ENCODE measurements at places on chromosomes 2 and 18.

GRCh38 chr2:167908786-167909185 lies 338.6 kb downstream of the STK39 start:
- DNase-seq, result no peak

DNA sequence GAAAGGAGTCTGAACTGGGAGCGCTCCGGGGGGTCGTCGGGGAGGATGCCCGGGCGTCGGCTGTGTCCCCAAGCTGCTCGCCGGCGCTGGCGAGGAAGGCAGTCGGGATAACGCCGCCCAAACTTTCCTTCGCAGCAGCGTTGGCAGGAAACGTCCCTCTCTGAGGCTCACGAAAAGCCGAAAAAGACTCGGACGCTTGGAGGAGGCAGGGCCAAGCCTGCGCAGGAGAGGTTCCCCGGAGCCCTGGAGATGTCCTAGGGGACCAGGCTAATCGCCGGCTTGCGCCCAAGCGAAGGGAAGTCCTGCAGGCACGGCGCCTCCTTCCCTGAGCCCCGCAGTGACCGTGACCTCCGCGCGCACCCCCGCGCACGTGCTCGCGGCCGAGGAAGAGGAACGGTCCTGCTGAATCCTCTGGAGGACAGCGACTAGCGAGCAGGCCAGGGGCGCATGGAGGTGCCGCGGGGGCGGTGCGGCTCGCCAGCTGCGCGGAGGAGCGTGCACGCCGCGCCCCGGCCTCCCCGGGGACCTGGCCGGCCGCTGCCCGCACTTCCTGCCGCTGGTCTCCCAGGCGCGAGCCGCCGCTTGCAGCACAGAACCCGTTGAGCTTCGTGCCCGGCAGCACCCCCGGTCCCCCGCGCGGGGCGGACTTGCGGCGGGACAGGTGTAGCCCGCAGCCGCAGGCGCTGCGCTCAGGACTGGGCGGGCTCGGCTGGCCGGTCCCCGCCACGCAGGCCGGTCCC lies at the start of gene SH3RF3:
Gene SH3RF3 (plus strand): TSS at position 590 of the 740 bp plus-strand sequence.
- no peak for DNase-seq

GRCh38 chr2:25684577-25685473 lies 11.4 kb upstream of the DTNB start:
- no peak for DNase-seq

- no peak for DNase-seq
Measured at GRCh38 chr18:31042084-31042405, 497 bp downstream of the DSC3 start.

GRCh38 chr2:84904717-84905174 lies 710 bp upstream of the TMSB10 start:
- peak; percentile 35 for DNase-seq

GRCh38 chr2:154960802-154961583 lies 262.5 kb downstream of the KCNJ3 start:
- DNase-seq, result no peak

GRCh38 chr2:240573071-240573515 lies 4.8 kb downstream of the RNPEPL1 start:
- DNase-seq, result no peak

DNA sequence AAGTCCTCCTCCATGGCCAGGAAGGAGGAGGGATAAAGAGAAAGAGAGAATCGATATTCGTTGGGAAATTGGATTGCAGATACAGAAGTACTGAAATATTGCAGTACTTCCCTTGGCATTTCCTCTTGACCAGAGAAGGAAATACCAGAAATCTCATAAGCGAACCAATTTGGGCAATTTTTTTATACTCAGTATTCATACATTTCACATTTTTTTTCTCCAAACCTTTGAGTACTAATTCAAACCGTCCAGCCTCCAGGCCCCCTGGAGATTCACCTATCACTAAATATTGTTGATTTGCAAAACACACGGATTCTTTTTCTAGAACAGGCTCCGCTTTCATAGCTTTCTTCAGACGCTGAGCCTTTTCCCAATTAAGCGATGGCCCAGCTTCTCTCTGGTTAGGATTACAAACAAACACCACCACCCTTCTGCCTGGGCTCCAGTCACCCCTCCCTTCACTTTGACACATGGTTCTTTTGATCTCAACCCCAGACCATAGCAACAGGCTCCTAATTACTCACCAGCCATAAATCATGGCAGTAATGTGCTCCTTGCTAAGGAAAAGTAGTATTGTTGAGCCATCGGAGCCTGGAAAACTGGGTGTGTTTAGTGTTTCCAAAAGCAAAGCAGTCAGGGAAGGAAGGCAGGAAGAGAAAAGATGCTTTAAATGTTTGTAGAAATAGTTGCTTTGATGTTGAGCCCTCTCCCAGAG lies 138.4 kb upstream of the CCDC68 start:
- DNase-seq, result peak; percentile 86

- no peak for DNase-seq
Measured at GRCh38 chr2:102634831-102635241, 15.5 kb downstream of the SLC9A2 start.

DNA sequence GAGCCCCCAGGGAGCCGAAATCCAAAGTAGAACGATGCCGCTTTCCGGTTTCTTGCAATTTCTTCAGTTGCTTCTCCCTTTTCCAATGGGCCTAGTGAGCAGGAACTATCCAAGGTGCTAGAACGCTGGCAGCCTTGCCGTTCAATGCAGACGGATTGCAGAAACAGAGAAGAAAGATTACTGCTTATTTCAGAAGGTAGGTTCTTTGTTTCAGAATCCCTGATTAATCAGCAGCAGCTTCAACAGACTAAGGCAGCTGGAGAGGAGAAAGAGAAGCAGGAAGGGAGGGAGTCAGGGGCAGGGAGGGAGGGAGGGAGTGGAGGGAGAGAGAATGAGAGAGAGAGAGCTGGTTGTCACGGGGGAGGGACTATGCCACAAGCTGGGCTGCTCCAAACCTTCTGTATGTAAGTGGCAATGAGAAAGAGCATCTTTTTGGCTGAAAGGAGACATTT lies 576 bp downstream of the NYAP2 start:
- peak; percentile 76 for DNase-seq

- DNase-seq, result no peak
Measured at GRCh38 chr2:207748993-207749392, 20.7 kb downstream of the FZD5 start.

GRCh38 chr2:159755788-159756187 lies 42.2 kb downstream of the CD302 start:
- DNase-seq, result no peak

DNA sequence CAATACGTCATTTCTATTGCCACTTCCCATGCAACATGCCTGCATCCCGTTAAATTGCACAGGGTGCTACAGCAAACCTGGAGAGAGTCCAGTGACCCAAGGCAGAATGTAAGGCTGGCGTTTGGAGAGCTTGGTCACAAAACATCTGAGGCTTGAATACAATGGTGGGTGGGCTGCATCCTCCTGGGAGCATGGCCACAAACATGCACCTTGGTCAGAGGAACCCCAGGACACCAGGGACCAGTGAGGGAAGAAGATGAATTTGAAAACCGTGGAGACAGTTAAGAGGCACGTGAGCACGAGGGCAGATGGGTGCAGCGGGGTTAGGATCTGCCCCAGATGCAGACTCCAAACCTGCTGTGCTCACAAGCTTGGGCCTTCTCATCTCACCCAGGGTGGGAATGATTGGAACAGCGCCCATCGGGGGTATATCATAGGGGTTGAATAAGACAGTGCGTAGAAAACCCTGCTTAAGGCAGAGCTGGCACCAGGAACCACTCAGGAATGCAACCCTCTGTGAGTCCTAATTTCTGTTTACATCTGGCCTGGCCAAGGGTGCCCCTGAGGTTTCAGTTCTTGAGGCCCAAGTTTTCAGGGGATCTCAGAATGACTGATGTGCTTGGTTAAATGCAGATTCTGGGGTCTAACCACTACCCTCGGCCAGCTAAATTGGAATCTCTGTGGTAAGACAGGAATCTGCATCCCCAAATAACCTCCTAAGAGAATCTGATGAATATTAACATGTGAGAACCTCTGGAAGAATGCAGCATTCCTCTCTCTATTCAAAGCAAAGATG lies 97.2 kb downstream of the ARL4C start:
- no peak for DNase-seq

GRCh38 chr2:234198976-234199375 lies 148.5 kb downstream of the SPP2 start:
- DNase-seq, result no peak

DNA sequence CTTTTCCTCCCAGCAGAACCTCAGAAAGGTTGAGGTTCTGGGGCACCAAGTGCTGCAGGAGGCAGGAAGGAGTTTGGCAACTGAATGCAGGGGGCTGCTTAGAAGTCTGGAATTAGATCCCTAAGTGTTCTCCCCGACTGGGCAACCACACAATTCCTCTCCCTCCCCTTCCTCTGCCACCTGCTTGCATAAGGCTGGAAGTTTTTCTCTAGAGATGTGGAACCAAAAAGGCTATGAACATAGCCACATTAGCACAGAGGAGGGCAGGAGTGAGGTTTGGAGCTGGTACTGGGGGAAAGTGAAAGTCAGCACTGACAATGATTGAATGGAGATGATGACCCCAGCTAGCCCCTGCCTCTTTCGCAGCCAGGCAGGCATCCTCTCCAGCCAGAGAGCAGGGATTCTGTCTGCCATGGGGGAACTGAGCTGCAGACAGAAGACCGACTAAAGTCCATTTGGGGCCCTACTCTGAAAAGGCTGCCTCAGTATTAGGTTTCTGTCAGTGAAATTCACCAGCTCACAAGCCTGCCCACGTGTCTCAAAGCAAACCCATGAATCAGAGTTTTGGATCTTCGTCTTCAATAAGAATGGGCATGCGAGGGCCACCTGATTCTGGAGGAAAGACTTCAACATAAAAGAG lies 87.9 kb upstream of the ITGA6 start:
- DNase-seq, result no peak

- no peak for DNase-seq
Measured at GRCh38 chr2:19070886-19071285, 287.5 kb downstream of the OSR1 start.

DNA sequence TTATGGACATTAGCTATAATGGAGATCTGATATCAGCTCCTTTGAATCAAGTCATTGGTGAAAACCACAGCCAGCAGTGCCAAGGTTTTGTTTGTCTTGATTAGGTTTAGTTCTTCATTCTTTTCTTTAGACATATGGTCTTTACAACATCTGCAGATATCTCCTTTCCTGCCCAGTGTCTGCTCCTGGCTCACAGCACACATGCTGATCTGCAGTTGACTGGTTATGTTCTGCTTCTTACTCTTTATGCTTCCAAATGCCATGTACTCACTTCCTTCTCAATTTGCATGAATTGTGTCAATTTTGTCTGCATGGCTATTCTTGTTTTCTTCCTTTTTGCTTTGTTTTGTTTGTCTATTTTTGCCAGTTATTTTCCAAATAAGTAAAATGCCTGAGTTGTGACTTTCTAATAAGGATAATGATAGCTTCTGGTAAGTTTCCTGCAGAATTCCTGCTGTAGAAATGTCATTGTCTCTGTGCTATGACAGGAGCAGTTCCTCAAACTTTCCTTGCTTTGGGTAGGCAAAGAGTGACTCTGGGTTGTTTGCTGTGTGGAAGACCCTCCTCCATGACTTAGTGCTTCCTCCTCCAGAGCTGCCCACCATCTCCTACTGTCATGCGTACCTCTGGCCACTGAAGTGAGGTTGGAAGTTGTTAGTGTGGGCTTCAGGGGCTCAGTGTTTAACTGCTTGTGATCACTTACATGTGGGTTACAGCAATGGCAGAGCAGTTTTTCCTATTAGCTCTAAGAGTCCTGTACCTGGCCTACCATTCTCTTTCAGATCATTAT lies 8.2 kb downstream of the ARHGAP25 start:
- DNase-seq, result no peak

GRCh38 chr2:120313695-120314615 lies 32.0 kb upstream of the INHBB start:
- no peak for DNase-seq

DNA sequence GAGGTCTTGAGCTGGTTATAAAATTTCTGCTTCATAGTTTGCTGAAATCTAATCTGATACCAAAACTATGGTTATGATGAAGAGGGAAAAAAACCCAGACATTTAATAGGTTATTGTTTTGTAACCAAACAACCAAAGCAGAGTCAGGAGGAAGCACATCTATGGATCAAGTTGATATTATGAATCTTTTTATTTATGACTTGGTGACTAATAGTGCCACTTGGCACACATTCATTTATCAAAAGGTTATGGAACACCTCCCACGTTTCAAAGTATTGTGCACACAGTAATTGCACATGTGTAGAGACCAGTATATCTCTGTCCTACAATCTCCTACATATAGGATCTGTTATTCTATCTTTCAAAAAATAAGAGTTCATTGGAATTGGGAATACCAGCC lies 93.0 kb downstream of the DPP4 start:
- no peak for DNase-seq

DNA sequence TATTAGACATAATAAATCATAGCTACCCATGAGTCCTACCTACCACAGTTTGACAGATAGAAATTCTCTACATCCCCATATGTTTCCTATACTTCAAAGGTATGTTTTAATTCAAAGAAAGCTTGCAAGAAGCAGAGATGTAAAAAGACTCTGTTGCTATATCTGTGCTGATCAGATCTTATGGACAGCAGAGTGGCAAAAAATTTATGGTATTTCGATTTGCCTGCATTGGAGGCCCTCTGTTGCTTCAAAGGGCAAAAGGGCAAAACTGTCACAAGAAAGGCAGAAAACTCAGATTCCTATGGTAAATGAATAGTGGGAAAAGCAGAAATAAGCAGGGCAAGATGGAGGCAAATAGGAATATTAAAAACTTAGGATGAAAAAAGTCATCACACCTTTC lies 447.8 kb upstream of the SPHKAP start:
- DNase-seq, result no peak

GRCh38 chr2:71668326-71669057 lies 215.1 kb downstream of the DYSF start:
- DNase-seq, result no peak

- peak; percentile 95 for DNase-seq
Measured at GRCh38 chr2:175004980-175005732, at the start of gene CHN1. Gene CHN1 (minus strand): TSS chr2:175005381. CDS start chr2:175004912, 469 bp downstream.

DNA sequence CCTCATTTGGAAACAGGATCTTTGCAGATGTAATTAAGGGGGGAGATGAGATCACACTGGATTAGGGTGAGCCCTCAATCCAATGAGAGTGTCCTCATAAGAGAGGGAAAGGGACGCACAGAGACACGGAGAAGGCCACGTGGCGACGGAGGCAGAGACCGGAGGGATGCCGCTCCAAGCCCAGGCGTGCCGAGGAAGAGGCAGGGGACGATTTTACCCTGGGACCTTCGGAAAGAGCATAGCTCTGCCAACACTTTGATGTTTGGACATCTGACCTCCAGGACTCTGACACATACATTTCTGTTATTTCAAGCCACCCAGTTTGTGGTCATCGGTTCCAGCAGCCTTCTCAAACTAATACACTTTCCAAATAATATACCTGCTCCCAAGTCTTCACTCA lies 84.4 kb upstream of the ZCCHC2 start:
- DNase-seq, result no peak
